ENCODE measurements at places on chromosomes 11 and 22. TPM values are rescaled to one million over a fixed set of nuclear protein-coding genes. Genes with fewer than 3 reads are reported as not detected.

DNA sequence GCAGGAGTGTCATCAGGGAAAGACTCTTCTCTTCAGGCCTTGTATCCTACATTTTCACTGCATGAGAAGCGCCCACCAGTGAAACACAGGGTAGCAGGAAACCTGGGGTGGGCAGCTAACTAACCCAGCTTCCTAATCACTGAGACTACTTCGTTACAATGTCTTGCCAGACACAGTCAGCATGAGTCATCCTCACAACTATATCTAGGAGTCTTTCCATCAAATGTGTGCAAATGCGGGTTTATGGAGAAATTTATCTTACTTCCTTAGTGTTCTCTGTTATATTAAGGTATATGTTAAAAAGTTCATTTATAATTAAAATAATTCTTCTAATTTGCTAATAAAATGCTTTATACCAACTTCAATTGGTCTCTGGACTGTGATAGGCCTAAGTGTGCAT is 79.9 kb upstream of the RAB1B start:
- H3K27me3 ChIP-seq: no peaks in the 10 kb centered on the region
- DNase-seq: no peak
- H3K27ac ChIP-seq: no peak overlapping the region
- no peak overlapping the region for H3K4me3 ChIP-seq
- peaks cover 7% of the 10 kb centered on the region for H3K4me1 ChIP-seq
- H3K36me3 ChIP-seq: peaks cover 31% of the 10 kb centered on the region

- H3K4me3 ChIP-seq: no peak overlapping the region
- no peaks in the 10 kb centered on the region for H3K36me3 ChIP-seq
- peak; percentile 40 for DNase-seq
- no peak overlapping the region for H3K27ac ChIP-seq
Measured at GRCh38 chr11:47152953-47153950, 23.4 kb downstream of the ARFGAP2 start.

- DNase-seq: no peak
- H3K27ac ChIP-seq: no peak overlapping the region
- H3K4me1 ChIP-seq: peaks cover 6% of the 10 kb centered on the region
- H3K4me3 ChIP-seq: no peak overlapping the region
- no peaks in the 10 kb centered on the region for H3K27me3 ChIP-seq
- H3K36me3 ChIP-seq: peaks cover 33% of the 10 kb centered on the region
Measured at GRCh38 chr11:76659672-76660532, 10.6 kb downstream of the LRRC32 start.

- H3K27me3 ChIP-seq: peaks cover 33% of the 10 kb centered on the region
- no peaks in the 10 kb centered on the region for H3K36me3 ChIP-seq
- DNase-seq: no peak
- H3K27ac ChIP-seq: no peak overlapping the region
- H3K4me3 ChIP-seq: no peak overlapping the region
Measured at GRCh38 chr11:71558996-71559395, 6.4 kb upstream of the KRTAP5-10 start.

GRCh38 chr22:27125539-27125938 is 468.2 kb downstream of the MIAT start:
- H3K36me3 ChIP-seq: no peaks in the 10 kb centered on the region
- no peak overlapping the region for H3K27ac ChIP-seq
- no peaks in the 10 kb centered on the region for H3K4me1 ChIP-seq
- H3K4me3 ChIP-seq: no peak overlapping the region

- no peak for DNase-seq
- peaks cover 53% of the 10 kb centered on the region for H3K27me3 ChIP-seq
Measured at GRCh38 chr11:119586181-119586580, 142.8 kb downstream of the NECTIN1 start.

OSBP2 gene
- total RNA-seq: 2.1 TPM
